Esophagus mucosa (tissue), 1 donor: ENCODE measurements at places on chromosomes 2 and 18.

- ATAC-seq, result no peak
Observed at GRCh38 chr2:62845256-62845655, 139.7 kb downstream of the EHBP1 start.

- ATAC-seq, result no peak
Observed at GRCh38 chr2:105432044-105432399, 33.2 kb upstream of the FHL2 start.

- no peak for ATAC-seq
Observed at GRCh38 chr18:13207294-13207693, 11.3 kb upstream of the LDLRAD4 start.

GRCh38 chr2:160465002-160465401 is 28.6 kb downstream of the RBMS1 start:
- ATAC-seq, result peak; percentile 62

DNA sequence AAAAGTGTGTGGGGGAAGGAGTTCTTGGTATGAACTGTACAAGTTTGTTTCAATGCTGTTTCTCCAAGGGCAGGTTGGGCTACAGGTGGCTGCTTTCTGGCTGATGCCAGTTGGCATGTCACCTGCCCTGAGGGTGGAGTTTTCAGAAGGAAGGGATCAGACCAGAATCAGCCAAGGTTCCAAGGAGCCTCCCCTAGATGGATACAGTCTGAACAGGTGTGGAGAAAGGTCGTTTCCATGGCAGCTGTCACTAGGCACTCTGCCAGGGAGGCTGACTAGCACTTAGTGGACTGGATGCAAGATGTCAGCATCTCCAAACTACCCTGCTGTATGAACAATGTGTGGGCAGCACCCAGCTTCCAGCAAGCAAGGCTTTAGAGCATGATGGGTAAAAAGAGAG is 444.4 kb upstream of the HNRNPA3 start:
- no peak for ATAC-seq

DNA sequence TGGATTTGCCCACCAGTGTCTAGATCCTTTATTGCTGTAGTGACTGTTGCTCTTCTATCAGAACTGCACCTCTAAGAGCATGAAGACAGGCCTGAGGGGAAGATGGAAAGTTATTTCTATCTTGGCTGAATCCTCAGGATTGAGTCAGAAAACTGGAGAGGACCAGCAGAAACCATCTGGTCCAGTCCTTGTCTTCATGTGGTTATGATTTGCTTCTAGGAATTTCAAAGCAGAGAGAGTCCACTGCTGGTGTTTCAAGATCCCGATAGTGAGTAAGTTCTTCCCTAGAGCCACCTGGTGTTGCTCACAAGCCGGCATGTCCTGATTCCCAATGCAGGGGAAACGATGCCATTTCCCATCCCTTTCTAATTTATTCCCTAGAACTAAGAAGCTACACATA is 84.2 kb downstream of the NCKAP5 start:
- no peak for ATAC-seq
